ENCODE measurements at places on chromosomes 5 and 9.

- no peak for DNase-seq
These were observed 96.7 kb upstream of the SEMA6A start for GRCh38 chr5:116671211-116671736.

GRCh38 chr5:157485811-157486210, 25.8 kb downstream of the NIPAL4 start:
- DNase-seq = no peak

DNA sequence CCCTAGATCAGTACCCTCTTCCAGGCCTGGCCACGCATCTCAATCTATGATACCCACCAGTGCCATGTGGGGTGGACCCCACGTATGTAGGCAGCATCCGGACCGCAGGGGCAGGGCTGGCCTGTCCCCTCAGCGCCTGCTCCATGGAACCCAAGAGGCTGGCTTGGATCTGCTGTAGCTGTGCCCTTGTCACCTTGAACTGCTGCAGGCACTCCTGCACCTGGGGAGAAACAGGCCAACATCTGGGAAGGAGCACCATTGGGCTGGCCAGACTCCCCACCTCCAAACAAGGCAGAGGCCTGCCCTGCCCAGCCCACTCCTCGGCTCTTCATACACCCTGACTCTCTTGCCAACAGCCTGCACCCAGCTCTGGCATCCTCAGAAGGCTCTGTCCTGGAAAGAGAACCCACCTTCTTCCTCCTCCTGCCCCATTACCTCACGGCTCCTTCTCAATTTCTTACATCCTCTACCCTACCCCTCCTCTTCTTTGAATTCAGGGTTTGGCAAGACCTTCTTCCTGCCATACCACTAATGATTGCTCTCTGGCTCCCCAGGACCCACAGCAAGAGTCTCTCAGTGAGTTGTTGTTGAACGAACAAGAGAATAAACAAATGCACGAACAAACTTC, 7.7 kb downstream of the HK3 start:
- no peak for DNase-seq

DNA sequence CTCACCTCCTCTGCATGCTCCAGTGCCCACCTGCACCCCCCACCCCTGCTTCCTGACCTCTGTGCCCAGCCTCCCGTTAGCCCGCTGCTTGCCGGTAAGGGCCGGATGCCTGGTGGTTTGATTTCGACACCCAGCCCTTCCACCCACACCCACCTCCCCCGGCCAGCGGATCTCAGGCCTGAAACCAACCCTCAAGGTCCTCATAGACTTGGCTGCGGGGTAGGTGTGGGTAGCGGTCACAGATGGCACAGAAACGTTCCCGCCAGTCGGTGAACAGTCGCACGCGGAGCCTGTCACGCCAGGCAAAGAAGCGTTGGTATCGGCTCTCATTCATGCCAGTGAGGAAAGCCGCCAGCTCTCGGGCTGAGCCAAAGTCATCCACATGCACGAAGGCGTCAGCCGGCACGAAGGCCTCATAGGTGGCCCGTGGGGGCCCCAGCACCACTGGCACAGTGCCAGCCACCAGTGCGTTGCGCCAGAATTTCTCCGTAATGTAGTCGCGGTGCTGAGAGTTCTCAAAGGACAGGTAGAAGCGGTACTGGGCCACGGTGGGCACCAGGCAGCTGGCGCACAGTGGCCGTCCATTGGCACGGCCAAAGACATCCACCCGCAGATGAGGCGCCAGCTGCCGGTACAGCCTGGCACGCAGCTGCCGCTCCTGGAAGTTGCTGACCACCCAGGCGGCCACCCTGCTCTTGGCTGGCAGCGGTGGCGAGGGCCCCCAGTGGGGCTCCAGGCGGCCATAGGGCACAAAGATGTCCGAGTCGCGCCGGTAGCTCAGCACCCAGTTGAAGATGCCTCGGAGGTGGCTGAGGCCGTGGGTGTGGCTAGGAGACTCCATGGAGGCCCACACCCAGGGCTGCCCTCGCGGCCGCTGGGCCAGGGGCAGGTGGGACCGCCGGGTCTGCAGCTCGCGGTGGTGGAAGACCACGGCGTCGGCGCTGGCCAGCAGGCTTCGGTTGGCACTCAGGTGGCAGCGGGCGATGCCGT, 1.1 kb downstream of the FUT7 start:
- DNase-seq = no peak

- DNase-seq = no peak
These were observed 17.0 kb upstream of the TSSK1B start for GRCh38 chr5:113451797-113452196.

- no peak for DNase-seq
These were observed 2.5 kb downstream of the B4GALT7 start for GRCh38 chr5:177602458-177602830.

DNA sequence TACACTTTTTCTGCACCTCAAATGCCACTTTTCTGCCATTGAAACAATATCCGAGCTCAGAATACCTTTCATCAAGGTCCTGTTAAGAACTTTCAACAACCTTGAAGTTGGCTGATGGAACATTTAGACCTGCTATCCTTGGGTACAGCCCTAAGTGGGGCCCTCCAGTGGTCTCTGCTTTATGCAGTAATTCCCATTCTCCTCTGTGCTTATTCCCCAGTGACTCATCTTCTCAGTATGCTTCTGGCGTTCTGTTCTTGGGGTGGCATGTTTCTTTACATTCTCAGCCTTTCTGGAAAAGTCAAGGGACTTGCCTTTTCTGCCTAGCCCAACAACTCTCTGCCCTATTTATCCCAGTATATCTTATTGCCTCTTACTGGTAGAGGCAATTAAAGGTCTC, 7.1 kb downstream of the ANP32B start:
- no peak for DNase-seq

GRCh38 chr5:97839341-97840086, 656.5 kb upstream of the RIOK2 start:
- no peak for DNase-seq

GRCh38 chr9:105690742-105691141, 3.6 kb upstream of the TMEM38B start:
- no peak for DNase-seq

GRCh38 chr5:79413112-79413511, 100.8 kb downstream of the HOMER1 start:
- DNase-seq = no peak

- DNase-seq = no peak
These were observed 375.0 kb downstream of the TMEM232 start for GRCh38 chr5:110351430-110351829.

- DNase-seq = no peak
These were observed 512.3 kb upstream of the DAP start for GRCh38 chr5:11273180-11273903.

- no peak for DNase-seq
These were observed 51.6 kb upstream of the ZFR start for GRCh38 chr5:32496104-32496503.

- no peak for DNase-seq
These were observed 68.1 kb downstream of the SEMA6A start for GRCh38 chr5:116506488-116506887.

GRCh38 chr5:126054577-126055347, 368.4 kb upstream of the GRAMD2B start:
- DNase-seq = no peak

GRCh38 chr5:93681432-93681831, 60.0 kb downstream of the POU5F2 start:
- DNase-seq = no peak

All from HCT116 (cell line).